HT-29 (cell line): ENCODE measurements at places on chromosomes 12 and 14. TPM values are rescaled to one million over a fixed set of nuclear protein-coding genes. Genes with fewer than 3 reads are reported as not detected.

The C12orf54 gene
- not detected in 2 replicates for total RNA-seq

The GPX2 gene
- 1,024 and 1,115 TPM in 2 replicates for total RNA-seq

GRCh38 chr12:5467931-5468330 lies 36.0 kb downstream of the NTF3 start:
- no peak for DNase-seq

DNA sequence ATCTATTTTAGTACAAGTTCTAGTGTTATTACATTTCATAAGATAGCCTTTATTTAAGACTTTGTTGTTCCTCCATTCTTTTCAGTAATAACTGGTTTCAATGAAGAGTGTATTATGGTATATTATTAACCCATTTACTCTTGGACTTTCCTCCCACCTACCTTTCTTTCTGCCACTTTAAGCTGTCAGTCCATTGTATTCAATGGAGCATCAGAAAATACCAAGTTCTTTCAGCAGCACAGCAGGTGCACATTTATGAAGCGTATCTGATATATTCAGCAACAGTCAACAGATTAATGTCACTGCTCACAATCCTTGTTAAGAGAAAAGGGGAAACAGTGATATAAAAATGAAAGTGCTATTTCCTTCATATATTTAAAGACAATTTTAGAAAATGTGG lies 660.9 kb downstream of the C12orf50 start:
- DNase-seq, result no peak

DNA sequence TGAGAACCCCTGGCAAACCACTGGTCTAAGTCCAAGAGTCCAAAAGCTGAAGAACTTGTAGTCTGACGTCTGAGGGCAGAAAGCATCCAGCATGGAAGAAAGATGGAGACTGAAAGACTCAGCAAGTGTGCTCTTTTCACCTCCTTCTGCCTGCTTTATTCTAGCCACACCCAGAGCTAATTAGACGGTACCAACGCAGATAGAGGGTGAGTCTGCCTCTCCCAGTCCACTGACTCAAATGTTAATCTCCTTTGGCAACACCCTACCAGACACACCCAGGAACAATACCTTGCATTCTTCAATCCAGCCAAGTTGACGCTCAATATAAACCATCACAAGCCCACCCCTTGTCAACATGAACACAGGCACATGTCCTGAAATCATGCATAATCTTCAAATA lies 155.1 kb downstream of the CCDC59 start:
- no peak for DNase-seq

- DNase-seq, result no peak
These were observed 39.3 kb downstream of the TSPAN19 start for GRCh38 chr12:84996759-84997158.

GRCh38 chr14:73754911-73755360 lies 40.8 kb upstream of the PNMA1 start:
- peak; percentile 44 for DNase-seq

DNA sequence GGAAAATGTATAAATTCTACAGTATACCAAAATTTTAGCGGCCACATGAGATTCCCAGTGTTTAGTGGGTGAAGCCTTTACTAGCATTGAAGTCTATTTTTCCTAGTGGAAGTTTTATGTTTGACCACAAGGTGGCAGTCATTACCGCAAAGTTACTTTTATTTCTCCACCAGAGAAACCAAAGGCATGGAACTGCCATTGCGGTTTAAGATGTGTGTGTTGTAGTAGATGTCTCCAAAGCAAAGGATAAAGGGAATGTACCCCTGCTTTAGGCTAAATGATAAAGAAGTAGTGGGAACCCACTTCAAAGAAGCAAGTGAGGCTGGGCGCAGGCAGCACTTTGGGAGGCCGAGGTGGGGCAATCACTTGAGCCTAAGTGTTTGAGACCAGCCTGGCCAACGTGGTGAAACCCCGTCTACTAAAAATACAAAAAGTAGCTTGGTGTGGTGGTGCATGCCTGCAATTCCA lies 140.5 kb downstream of the PRKCH start:
- peak; percentile 77 for DNase-seq

DNA sequence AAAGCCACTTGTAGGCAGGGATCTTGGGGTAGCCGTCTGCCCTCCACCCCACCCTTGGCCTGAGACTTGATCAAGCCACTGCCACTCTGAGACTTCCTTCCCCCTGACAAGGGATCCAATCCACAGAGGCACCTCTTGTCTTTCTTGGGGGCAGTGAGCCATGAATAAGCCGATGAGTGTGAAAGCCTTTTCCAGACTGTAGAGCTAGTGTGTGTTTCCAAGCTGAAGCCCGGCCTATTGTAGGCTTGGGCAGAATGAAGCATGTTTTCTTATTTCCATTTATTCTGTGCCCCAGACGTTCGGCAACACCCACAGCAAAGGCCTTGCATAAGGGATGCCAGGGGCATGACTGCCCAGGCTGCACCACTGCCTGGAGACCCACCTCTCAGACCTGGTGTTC lies 991.6 kb downstream of the BCL11B start:
- no peak for DNase-seq
